ENCODE measurements at places on chromosomes 6 and 20.

DNA sequence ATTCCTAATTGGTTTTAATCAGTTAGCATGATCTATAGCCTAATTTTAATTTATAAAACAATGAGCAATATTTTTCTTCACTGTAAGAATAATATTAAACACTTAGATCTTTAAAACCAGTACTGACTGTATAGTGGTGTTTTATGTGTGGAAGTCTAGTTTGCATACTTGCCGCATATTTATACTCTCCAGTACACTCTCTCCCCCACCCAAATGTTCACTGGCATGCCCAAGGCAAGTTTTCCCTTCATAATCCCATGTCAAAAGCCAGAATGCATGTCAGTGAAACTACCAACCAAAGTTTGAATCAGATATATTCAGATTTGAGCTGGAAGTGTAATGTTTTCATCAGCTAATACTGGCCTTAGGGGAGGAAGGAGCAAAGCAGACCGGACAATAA, 506.1 kb downstream of the PHF3 start:
- no peak for DNase-seq

- DNase-seq = no peak
Measured at GRCh38 chr20:62303340-62304226, 786 bp downstream of the ADRM1 start.

- no peak for DNase-seq
Measured at GRCh38 chr6:147643341-147644200, 135.1 kb downstream of the SAMD5 start.

- no peak for DNase-seq
Measured at GRCh38 chr6:22029171-22029570, 267.7 kb downstream of the PRL start.

- DNase-seq = no peak
Measured at GRCh38 chr20:37669062-37669772, 24.6 kb upstream of the CTNNBL1 start.

DNA sequence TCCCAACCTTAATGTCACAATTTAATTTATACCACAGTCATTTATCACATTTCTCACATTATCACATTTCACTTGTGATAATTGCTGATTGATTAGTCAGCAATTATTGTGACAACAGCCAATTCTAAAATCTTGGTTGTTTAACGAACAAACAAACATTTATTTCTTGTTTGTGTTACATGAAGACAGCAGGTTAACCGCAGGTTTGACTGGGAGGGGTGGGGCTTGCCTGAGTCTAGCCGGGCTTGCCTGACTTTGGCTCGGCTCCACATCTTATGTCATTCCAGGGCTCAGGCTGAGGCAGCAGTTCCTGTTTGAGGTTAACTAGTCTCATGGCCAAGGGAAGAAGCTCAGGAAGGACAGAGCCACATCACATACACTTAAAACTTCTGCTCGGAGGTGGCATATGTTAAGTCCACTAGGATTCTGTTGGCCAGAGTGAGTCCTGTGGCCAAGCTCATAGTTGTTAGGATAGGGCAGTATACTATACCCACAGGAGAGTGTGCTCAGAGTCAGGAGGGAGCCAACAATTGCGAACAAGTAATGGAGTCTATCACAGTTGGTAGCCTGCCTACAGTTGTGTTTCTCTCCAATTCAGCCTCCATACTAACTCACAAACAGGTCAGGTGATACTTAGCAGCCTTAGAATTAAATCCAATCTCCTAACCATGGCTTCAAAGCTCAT, 90.0 kb upstream of the IFNGR1 start:
- DNase-seq = peak; percentile 28

DNA sequence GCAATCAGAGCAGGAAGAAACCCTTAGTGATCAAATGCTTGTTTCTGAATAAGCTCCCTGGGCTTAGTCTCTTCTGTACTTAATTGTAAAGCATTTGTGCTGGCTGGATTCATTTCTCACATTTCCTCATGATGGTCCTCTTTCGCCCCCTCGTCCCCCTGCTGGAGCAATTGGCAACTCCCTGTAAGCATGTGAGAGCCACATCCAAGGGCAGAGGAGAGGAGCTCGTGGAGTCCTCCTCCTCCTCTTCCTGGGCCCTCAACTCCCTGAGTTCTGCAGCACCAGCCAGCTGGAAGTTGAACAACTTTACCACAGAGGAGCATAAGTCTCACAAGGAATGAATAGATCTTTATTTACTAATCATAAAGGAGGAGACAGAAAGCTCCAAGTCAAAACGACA, 12.6 kb downstream of the ANKEF1 start:
- DNase-seq = no peak

- DNase-seq = no peak
Measured at GRCh38 chr6:157134402-157135047, 188.8 kb downstream of the TMEM242 start.

DNA sequence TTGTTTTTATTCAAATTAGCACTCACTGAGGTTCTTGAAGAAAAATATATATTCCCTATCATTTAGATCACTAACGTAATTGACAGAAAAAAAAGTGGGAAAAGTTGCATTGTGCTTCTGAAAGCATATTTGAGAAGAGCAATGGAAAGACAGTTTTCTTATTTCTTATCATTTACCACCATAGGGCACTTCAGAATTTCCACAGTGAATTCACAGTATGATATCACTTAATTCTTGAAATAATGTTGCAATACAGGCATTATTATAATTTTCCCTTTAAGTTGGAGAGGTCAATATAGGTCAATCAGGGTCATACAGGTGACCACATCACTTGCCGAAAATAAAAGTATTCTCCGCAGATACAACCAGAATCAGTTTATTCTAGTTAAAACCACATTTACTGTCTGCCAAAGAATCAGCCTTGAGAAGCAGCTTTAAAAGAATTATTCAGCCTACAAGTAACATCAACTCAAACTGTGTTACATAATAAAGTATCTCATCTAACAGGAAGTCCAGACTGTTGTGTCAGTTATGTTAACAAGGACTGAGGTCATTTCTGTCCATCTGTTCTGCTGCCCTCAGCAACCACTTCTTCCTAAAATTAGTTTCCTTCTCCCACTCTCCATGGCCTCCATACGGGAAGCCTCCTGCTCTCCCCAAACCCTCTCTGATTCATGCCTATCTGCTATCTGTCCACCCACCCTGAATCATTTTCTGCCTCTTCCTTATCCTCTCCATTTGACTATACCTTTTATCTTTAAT, 121.2 kb downstream of the SIM1 start:
- no peak for DNase-seq

DNA sequence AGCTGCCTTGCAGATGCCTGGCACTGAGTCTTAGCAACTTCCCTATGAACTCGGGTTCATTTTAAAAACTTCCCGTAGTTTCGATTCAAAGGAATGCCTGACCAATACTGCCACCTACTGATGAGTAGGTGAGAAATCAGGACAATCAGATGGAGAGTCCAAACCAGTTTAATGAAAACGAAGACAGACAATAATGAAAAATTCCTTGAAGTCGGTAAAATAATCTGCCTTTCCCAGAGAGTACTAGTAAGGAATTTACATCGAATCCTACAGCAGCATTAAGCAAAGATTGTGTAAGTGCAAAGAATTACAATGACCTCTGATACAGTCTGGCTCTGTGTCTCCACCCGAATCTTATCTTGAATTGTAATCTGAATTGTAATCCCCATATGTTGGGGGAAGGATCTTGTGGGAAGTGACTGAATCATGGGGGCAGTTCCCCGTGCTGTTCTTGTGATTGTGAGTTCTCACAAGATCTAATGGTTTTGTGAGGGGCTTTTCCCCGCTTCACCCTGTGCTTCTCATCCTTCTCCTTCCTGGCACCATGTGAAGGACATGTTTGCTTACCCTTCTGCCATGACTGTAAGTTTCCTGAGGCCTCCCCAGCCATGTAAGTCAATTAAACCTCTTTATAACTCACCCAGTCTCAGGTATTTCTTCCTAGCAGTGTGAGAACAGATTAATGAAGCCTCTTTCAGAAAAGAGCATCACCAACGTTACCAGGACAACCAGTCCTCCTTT, 134.4 kb downstream of the ARHGAP18 start:
- peak; percentile 11 for DNase-seq

- no peak for DNase-seq
Measured at GRCh38 chr6:145213614-145214013, 521.7 kb downstream of the EPM2A start.

DNA sequence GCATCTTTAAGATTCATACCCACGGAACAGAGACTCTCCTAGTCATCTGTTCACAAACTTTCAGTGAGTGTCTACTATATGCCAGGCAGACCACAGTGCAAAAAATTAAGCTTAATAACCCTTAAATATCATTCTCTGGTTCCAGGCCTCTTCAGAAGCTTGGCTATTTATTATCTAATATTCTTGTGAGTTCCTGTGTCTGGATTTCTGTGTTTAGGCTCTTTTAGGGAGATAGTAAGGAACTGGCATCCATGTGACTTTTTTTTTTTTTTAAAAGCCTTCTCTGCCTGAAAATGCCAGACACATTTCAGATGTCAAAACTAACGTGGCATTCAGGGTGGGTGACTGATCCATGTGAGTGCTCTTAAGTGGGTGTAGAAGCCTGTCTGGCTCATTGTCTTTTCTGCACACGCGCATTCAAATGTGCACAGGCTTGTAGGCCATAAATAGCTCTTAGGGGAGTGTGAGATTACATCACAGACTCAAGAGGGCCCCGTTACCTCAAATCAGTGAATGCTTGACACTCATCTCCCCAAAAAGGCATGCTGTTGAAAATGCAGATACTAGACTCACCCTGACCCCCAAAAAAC, 141.9 kb downstream of the GMPR start:
- no peak for DNase-seq

DNA sequence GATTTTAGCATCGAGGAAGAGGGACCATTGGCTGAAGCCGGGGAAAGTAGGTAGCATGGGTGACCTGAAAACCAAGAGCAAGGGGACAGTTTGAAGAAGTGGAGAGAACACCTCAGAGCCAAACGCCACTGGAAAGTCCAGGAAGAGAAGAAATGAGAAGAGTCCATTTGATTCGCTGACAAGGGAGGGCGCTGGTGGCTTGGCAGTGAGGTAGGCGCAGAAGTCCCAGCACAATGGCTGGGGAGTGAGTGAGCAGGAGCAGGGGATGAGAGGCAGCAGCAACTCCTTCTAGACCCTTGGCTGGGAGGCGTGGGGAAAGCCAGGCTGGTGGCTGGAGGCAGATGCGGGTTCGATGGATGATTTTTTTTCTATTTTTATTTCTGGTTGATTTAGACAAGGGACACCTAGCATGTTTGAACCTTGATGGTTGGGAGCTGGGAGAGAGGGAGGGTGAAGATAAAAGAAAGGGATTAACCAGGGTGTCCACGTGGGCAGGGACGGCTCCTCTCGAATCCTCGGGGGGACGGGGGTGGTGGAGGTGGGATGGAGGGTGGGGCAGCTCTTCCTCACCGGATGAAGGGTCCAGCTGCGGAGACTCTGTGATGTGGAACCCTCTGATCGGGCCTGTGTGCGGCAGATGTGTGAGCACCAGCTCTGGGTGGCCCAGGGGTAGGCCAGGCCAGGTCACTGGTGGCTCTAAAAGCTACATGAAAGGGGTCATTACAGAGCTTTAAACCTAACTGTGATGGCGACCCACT, 164.2 kb downstream of the NFATC2 start:
- DNase-seq = no peak

- DNase-seq = no peak
Measured at GRCh38 chr20:53606364-53606985, 12.8 kb upstream of the ZNF217 start.

GRCh38 chr20:32877507-32877906, 18.8 kb downstream of the EFCAB8 start:
- no peak for DNase-seq

- DNase-seq = no peak
Measured at GRCh38 chr6:89411145-89412070, 665 bp downstream of the RRAGD start.

GRCh38 chr6:139320081-139320480, 28.3 kb upstream of the TXLNB start:
- no peak for DNase-seq

DNA sequence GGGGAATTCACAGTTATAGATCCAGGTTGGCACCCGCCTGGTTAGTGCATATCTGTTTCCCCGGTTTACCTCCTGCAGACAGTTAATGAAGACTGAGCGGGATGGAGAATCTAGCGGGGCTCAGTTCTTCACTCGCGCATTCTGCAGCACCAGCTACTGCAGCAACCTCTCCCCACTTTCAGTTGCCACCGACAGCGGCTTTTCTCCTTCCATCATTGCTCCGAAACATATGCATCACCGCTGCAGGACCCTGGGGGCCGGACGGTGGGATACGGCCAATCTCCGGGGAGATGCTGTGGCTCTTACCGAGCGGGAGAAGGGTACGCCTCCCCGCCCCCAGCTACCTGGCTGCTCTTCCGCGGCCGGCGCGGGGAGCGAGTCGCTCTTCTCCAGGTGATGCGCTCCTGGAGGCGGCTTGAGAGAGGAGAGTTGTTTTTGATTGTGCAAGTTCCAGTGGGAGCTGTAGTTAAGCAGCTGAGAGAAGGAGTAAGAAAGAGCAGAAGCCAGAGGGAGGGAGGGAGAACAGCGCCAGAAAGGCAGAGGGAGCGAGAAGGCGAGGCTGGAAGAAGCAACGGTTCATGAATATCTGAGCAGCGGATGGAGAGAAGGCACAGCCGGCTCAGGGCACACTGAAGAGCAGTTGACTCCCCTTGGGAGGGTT, at the start of gene SGK1:
Gene SGK1 (minus strand): TSS at position 642 of the 661 bp plus-strand sequence. CDS start 652 bp downstream, outside the sequence.
- no peak for DNase-seq

- no peak for DNase-seq
Measured at GRCh38 chr6:45231660-45232059, 96.5 kb upstream of the RUNX2 start.

GRCh38 chr20:47464380-47465101, 37.1 kb upstream of the NCOA3 start:
- DNase-seq = peak; percentile 60

- no peak for DNase-seq
Measured at GRCh38 chr6:24546439-24546838, 51.7 kb downstream of the ALDH5A1 start.

DNA sequence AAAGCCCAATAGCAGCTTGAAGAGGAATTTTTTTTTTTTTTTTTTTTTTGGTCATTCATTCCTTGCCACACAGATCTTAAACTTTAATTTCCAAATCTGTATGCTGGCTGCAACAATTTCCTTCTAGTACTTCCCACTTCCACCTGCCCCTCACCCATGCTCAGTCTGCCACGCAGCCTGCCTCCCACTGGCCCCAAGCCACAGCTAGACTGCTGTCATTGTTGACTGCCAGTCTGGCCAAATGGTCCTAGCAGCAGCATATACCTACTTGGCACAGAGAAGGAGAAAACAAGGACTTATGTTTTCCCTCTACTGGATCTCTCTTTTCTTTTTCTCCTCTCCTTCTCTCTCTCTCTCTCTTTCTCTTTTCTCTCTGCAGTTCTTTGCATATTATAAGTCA, 118.3 kb upstream of the HEY2 start:
- DNase-seq = no peak

DNA sequence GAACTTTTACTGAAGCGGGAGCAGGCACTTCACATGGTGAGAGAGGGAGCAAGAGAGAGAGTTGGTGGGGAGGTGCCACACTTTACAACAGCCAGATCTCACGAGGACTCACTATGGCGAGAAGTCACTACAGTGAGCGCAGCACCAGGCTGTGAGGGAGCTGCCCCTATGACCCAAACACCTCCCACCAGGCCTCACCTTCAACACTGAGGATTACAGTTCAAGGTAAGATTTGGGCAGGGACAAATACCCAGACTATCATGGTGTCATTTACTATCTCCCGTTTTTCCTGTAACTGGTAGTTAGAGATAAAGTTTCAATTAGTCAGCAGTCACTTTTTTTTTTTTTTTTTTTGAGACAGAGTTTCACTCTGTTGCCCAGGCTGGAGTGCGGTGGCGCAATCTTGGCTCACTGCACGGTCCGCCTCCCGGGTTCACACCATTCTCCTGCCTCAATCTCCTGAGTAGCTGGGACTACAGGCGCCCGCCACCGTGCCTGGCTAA, 7.8 kb downstream of the RBCK1 start:
- DNase-seq = no peak

All from NCI-H1694 (cell line).